OCI-M1 (cell line): ENCODE measurements at places on chromosomes 1 and 21.

GRCh38 chr1:31696242-31696641, 7.6 kb downstream of the COL16A1 start:
- DNase-seq, result no peak

- DNase-seq, result no peak
Observed at GRCh38 chr1:166129006-166129405, 37.8 kb downstream of the FAM78B start.

- no peak for DNase-seq
Observed at GRCh38 chr21:34345892-34346291, 17.9 kb upstream of the KCNE2 start.

GRCh38 chr21:35275776-35276175, 226.7 kb upstream of the RUNX1 start:
- DNase-seq, result no peak

DNA sequence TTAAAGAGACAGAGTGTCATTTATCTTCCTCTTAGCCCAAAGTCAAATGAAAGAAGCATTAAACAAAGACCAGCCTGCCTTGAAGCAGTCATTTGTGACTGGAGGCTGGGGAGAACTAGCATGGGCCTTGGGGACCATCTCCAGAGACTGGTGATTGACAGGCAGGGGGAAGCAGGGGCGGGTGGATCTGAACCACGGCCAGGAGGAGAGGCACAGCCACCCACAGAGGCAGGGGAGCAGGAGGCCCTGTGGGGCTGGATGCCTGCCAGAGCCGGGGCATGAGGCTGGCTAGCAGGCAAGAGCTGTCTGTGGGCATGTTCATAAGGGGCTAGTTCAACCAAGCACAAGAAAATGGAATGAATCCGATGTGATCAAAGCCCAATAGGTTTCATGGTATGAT, 73.9 kb downstream of the PLXNA2 start:
- peak; percentile 33 for DNase-seq

GRCh38 chr1:230857822-230858221, 10.5 kb downstream of the C1orf198 start:
- no peak for DNase-seq

- no peak for DNase-seq
Observed at GRCh38 chr1:228084797-228085196, 2.3 kb downstream of the ARF1 start.

DNA sequence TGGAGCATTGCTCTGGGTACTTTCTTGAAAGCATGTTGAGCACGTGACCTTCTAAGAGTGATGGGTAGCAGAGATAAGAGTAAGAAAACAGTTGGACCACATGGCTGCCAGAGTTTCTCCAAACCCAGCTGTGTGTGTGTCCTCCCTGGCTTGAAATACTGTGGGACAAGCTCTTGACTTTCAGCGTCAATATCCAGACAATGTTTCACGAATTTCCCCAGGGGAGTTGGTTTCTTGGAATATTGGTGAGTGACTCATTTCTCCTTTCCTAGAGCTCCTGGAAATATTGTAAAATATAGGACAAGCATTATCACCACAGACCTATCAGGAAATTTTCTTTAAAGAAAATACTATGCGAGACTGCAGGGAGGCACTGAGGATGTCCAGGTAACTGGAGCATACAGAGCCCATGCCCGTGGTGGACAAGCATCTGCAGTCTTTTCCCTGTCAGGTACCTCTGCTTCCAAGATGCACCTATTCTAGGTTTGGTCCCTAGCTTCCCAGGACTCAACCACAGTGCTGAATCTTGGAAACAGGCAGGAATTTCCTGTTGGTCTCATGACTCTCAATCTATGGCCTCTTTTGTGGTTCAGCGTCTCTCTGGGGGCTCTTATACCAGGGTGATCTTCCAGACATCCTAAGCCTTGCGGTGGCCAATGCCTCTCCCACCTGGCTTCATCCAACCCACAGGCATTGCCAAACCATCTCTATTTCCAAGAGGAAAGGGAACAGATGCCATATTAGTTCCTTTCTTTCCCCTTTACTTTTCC, 67.4 kb downstream of the KCNJ6 start:
- no peak for DNase-seq

DNA sequence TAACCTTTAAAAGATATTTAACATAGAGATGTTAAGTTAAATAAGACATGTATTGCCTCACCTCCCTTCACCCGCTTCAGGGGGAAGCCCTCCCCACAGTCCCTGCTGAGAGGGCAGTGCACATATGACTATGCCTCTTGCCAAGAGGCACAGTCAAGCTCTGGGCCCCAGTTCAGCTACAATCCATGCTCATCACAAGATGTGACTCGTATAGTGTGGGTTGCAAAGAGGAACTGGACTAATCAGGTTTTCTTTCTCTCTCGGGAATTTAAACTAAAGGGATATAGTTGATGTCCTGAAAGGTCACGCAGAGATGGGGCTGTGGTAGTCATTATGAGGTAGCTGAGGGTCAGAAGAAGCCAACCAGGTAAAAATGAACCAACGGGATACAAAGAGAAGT, 35.6 kb downstream of the LYST start:
- DNase-seq, result peak; percentile 48

GRCh38 chr1:20685741-20686140, 24.6 kb upstream of the DDOST start:
- no peak for DNase-seq

GRCh38 chr1:240909701-240910457, 297.9 kb upstream of the GREM2 start:
- no peak for DNase-seq

DNA sequence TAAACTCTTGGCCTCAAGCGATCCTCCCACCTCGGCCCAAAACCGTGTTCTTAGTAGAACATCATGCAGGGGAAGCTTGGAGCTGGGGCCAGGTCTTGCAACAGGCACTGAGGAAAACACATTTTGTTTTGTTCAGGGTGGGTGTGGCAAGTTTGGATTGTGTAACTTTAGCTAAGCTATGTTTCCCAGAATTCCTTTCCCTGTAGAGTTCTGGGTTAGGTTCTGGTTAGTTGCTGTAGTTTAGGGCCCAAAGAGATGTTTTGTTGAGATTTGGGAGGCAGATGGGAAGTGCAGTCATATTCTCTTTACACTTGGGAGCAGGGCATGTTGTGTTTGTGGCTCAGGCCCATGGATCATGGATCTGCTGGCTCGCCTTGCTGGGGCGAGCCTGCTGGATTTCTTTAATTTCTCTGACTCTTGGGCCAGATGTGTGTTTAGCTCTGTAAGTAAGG, 24.0 kb downstream of the PLA2G5 start:
- no peak for DNase-seq

DNA sequence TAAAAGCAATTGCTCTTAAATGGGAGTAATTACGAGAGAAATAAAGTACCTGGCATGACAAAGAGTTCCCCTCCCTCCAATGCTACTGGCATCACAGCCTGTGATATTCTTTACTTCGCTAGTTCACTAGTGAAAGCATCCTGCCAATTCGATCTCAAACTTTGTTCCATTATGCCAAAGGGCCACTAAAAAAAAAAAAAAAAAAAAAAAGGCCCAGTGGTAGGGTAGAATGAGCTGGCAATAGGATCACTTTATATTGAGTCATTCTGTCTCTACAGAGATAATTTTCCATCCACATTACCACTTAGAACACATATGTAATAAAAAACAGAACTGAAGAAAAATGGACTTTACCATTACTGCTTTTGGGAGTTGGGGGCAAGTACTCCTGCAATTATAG, 11.2 kb downstream of the PUM1 start:
- DNase-seq, result no peak

DNA sequence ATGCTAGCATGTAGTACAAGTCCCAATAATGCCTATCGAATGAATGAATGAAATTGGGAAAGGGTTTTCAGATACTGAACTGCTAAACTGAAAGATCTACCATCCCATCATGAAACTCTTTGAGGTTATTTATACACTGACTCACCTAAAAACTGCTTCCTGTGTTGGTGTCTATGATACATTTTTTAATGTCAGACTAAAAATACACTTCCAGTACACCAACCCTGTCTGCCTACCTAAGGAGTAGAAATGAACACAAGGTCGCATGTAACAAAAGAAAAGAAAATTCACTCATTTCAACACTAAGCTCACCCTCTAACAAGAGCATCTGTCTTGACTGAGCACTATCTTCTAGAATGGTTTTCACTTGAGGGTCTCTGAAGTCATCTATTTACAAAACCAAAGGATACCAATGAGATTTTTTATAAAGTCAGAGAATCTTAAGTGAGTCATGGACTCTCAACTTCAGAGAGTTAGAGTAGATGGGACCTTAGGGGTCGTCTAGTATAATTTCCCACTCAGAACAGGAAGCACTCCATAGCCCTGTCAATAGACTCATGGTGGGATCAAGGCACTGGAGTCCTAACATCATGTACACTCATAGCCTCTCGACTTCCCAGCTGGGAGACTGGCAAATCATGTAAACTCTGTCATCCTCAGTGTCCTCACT, 53.4 kb downstream of the WLS start:
- no peak for DNase-seq

- no peak for DNase-seq
Observed at GRCh38 chr1:108716437-108717230, 3.9 kb downstream of the FNDC7 start.

DNA sequence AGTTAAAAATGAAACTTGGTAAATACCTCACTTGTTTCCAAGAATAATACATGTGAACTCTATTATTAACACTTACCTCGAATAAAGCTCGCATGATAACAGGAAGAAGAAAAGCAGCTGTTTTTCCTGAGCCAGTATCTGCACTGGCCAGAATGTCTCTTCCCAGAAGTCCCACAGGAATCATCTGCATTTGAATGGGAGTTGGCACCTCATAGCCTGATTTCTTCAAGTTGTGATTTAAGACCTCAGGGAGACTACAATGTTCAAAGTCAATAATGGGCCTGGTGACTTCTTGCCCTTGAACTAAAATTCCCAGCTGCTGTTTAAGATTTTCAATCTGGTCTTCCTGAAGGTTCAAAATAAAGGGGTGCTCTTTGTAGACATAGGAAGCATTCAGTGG, 3.8 kb downstream of the DDX59 start:
- DNase-seq, result no peak

DNA sequence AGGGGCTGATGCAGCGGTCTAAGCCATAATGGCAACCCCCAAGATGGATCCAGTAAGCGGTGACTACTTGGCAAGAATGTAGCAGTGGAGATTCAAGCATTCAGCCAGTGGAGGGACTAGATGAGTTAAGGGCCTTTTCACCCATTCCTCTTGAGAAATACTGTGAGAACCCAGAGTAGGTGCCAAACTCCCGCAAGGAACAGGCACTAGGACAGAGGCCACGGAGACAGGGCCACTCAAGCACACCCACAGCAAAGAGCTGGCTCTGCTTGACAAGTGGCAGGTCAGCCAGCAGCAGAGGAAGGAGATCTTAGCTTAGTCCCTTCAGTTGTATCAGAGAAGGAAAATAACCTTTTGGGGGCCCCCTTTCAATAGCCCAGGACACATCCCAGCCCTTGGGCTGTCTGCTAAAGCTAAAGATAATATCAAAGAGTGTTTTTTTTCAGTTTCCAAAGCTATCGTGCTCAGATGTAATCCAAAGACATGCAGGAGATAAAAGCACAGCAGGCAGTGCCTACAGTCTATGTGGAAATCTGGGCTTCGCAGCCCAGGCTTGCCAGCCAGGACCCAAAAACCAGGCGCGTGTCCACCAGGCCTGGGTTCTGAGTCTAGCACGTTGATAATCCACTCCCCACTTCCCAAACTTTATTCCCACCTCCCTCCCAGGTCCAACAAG, 62.0 kb upstream of the GOLT1A start:
- DNase-seq, result no peak

DNA sequence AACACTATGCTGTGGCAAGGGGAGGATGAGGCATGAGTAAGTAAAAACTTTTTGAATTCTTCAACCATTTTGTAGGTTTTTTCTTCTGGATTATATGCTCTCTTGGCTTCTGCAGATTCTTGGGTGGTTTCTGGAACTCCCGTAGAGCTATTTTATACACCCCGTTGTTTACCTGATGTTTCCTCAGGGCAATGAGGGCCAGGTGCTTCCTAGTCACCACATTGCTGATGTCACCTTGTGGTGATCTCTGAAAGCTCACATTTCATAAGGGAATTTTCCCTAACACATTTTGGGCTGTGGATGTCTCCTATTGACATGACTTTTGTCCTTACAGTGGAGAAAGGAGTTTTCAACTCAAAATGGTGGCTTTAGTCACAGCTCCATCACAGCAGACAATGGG, 356.6 kb downstream of the PLA2G4A start:
- no peak for DNase-seq

DNA sequence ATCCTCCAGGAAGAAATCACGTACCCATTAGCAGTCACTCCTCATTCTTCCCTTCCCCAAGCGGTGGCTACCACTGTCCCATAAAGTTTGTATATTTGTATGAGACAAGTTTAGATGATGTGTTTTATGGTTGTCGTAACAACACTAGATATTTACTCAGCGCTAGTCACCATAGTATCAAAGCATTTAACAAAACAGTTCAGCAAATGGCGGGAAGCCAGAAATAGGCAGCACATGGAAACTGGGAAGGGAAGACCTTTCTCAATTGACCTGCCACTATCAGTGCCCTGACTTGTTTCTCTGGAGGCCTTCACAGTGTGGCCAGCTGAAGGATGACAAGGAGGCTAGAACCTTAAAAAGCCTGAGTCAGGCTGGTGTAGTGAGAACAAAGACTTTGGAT, 31.1 kb downstream of the CNST start:
- DNase-seq, result no peak

DNA sequence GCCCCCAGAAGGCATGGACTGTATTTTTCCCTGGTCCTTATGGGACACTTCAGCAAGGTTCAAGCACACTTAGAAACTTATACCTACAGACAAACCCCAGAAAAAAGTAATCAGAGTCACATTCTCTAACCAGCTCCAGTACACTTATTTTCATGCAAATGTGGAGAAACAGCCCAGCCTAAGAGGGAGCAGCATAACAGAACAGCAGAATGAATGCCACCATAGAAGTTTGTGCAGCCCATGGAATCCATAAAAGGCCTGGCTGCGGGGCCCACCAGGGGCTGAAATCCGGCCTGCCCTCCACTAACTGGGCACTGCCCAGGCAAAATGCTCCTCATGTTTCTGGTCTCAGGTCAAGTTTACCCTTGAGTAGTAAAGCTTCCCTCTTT, 60.4 kb upstream of the ATP1A1 start:
- DNase-seq, result no peak
